ENCODE measurements at places on chromosomes 5 and 9. TPM values are rescaled to one million over a fixed set of nuclear protein-coding genes. Genes with fewer than 3 reads are reported as not detected.

GRCh38 chr5:6875376-6875775, 162.1 kb downstream of the TENT4A start:
- no peak overlapping the region for H3K4me3 ChIP-seq
- no peaks in the 10 kb centered on the region for H3K4me1 ChIP-seq
- DNase-seq: no peak
- H3K27ac ChIP-seq: no peak overlapping the region

DNA sequence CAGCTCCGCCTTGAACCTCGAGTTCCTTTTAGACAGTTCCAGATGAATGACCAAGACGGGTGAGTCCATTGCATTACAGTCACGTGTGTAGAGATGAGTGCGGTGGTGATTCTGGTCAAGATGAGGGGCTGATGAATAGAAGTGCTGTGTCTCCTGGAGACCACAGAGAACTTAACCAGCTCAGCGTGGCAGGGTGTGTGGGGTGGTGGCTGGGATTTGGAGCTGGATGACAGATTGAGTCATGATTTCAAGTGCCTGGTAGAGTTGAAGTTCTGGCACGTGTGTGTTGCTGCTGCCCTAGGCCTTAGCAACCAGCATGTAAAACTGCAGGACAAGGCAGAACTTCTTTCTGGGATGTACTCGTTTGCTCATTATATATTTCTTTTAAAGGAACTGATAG, 53.3 kb downstream of the PRRC2B start:
- H3K27ac ChIP-seq: no peak overlapping the region
- no peak for DNase-seq
- H3K36me3 ChIP-seq: peaks cover 88% of the 10 kb centered on the region
- H3K27me3 ChIP-seq: no peaks in the 10 kb centered on the region
- H3K4me3 ChIP-seq: no peak overlapping the region

DNA sequence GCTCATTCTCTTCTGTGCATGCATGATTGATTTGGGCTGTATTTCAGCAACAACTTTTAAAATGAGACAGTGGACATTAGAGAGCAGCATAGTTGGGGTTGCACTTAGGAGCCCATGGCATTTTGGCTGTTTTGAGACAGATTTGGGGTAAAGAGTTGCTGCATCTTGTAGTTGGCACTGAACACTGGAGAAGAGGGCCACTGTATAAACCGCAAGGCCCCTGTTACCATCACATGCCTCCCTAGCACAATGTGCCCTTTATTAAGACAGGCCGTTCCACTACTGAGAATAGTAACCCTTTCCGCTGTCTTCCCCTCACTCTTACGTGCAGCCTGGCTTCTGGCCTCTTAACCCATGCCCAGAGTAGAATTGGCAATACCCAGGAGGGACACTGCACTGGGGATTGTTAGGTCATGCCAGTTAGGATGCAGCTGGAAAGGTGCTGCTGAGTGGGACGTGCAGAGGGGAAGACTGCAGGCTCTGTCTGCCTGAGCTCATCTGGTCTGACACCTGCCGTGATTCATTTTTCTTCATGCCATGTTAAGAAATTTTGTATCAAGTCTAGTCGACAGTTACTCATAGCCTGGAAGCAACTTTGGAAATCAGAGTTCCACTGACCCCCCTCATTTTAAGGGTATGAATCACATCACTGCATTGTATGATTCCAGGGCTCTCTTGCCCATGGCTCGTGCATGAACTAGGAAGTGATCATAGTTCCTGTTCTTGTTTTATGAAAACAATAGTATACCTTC, 146.9 kb upstream of the DMRT1 start:
- H3K4me1 ChIP-seq: peaks cover 63% of the 10 kb centered on the region
- H3K27me3 ChIP-seq: no peaks in the 10 kb centered on the region
- H3K27ac ChIP-seq: peak overlapping the region; percentile 93
- H3K4me3 ChIP-seq: peak overlapping the region; percentile 18

DNA sequence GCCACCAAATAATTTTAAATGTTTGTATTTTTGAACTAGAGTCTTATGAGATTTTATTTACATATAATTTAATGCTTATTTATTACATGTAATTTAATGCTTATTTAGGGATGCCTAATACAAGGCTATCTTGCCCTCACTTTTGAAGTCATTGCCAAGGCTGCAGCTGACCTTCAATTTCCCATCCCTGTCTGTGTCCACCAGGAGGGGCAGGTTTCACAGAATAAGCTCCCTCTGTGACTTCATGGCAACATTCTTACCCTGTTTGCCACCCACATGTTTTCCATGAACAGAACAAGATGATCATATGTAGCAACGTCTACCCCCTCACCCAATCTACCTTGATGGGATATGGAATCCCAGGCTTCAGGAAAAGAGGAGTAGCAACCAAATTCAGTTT, 27.0 kb downstream of the C5 start:
- H3K36me3 ChIP-seq: no peaks in the 10 kb centered on the region
- H3K4me1 ChIP-seq: no peaks in the 10 kb centered on the region
- no peaks in the 10 kb centered on the region for H3K27me3 ChIP-seq
- DNase-seq: no peak

GRCh38 chr9:70466976-70467561, 52.6 kb upstream of the KLF9 start:
- H3K4me3 ChIP-seq: no peak overlapping the region
- no peak for DNase-seq
- no peaks in the 10 kb centered on the region for H3K4me1 ChIP-seq

PCDHA13 gene
- total RNA-seq: not detected

SH3PXD2B gene
- total RNA-seq: 32.3 TPM

CRHBP gene
- total RNA-seq: 0.11 TPM

CMYA5 gene
- total RNA-seq: 0.06 TPM

Data from SJSA1 (cell line).